Activated naive CD4-positive, alpha-beta T cell (primary cell): ENCODE measurements at places on chromosomes 3 and 15.

- DNase-seq, result no peak
These were observed 138.4 kb upstream of the LRRC3B start for GRCh38 chr3:26484140-26484539.

- no peak for DNase-seq
These were observed 2.6 kb upstream of the RBM15B start for GRCh38 chr3:51388286-51389029.

- DNase-seq, result no peak
These were observed 143.9 kb downstream of the LSAMP start for GRCh38 chr3:116301422-116301821.

- DNase-seq, result no peak
These were observed 33.6 kb downstream of the GPR171 start for GRCh38 chr3:151169262-151169947.

DNA sequence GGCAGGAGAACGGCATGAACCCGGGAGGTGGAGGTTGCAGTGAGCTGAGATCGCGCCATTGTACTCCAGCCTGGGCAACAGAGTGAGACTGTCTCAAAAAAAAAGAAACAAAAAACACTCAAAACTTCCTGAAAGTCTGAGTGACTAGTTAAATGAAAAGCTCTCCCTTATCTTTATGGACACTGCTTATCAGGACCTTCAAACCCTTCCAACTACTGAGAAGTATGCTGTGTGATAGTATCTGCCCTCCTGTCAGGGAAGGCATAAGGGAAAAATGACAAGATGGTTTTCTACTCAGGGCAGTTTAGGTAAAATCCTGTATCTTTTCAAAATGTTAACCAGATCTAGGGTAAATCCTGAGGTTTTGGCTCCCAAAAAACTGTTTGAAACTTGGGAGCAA lies 21.8 kb downstream of the EMC7 start:
- DNase-seq, result no peak

DNA sequence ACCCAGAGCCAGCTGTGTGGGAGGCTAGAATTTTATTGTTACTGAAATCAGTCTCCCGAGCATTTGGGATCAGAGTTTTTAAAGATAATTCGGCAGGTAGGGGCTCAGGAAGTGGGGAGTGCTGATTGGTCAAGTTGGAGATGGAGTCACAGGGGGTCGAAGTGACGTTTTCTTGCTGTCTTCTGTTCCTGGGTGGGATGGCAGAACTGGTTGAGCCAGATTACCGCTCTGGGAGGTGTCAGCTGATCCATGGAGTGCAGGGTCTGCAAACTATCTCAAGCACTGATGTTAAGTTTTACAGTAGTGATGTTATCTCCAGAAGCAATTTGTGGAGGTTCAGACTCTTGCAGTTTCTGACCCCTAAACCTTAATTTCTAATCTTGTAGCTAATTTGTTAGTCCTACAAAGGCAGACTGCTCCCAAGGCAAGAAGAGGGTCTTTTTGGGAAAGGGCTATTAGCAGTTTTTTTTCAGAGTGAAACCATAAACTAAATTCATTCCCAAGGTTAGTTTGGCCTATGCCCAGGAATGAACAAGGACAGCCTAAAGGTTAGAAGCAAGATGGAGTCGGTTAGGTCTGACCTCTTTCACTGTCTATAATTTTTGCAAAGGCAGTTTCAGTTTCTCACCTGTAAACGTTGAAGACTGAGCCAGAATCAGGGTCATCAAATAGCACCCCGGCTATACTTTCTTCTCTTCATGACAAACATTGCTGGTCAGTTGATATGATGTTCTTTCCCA lies 28.2 kb downstream of the FLNB start:
- no peak for DNase-seq
